ENCODE measurements at places on chromosomes 2 and 18.

GRCh38 chr2:109675666-109676345 lies 61.6 kb downstream of the SOWAHC start:
- no peak for DNase-seq

DNA sequence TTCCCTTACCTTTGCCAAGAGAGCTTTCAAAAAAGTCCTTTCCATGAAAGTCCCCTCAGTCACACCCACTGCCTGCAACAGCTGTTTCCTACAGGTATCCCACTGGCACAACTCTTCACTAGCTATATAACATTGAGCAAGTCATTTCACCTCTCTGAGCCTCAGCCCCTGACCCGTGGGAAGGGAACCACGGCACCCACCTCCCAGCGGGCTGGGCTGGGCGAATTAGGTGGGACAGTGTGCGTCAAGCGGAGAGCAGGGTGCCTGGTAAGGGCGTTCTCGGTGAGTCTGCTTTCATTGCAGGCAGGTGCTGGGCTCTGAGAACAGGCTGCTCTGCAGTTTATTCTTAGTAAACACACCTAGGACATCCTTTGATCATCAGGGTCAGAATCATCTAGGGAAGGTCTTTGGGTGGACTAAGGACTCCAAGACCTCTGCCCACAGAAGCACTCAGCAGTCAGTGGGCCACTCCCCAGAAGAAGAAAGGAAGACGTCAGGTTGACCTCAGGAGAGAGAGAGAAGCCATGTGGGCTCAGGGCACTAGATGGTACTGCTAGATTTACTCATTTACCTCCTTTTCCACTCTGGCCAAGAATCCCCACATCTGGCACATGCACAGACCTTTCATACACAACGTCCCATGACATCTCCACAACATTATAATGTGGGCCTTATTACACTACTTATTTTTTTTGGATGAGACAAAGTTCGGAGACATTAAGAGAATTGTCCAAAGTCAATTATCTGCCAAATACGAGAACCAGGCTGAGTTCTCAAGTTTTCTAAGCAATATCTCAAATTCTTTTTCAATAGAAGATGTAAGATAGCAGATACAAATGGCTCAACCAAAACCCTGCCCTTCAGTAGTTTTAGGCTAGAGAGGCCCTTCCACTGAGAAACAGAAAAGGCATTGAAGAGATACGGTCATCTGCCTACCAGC lies 79.9 kb downstream of the GALNT14 start:
- no peak for DNase-seq

DNA sequence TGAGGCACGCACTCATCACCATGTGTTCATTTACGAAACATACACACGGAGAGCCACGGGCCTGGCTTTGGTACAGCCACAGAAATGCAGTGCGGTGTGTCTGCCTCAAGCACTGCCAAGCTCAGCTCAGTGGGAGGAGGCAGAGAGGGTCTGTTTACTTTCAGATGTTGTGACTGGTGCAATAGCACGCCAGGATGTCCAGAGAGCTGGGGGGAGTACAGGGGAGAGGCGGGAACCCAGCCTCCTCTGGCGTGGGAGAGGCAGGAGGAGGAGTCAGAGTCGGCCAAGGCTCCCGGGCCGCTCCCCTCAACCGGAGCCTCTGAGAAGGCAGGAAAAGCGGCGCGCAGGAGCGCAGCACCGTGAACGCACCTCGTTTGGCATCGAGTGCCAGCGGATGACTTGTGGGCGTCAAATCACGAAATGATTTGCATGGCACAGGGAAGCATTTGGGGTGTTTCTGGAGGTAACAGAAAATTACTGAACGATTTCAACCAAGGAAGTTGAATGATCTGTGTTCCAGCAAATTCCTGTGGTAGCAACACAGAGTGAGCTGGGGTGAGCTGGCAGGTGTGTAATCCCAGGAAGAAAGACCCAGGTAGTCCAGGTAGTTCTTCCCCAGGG lies 143.0 kb downstream of the ZNF516 start:
- DNase-seq: no peak

- no peak for DNase-seq
Measured at GRCh38 chr2:3361518-3362389, 15.9 kb downstream of the EIPR1 start.

GRCh38 chr2:99032001-99032400 lies 96.0 kb upstream of the CRACDL start:
- DNase-seq: no peak

- DNase-seq: no peak
Measured at GRCh38 chr2:171512683-171513195, 9.5 kb upstream of the CYBRD1 start.

DNA sequence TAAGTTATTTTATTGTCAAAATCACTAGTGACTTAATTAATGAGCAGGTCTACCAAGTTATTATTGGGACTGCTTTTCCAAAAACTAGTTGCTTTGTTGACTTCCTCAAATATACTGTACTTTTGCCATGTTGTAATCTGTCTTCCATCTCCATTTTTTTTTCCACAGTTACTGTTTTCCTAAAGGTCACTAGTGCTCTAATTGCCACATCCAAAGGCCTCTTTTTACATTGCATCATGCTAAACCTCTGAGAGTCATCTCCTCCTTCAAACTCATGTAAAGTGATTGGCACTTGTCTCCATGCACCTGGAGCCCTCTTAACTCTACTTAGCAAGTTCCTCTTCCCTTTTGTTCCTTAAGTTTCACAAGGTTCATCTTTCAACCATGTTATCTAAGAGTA lies 11.8 kb downstream of the PMAIP1 start:
- DNase-seq: no peak

GRCh38 chr2:63013438-63013837 lies 37.2 kb upstream of the OTX1 start:
- no peak for DNase-seq

Measured in activated naive CD8-positive, alpha-beta T cell treated with anti-CD3 and anti-CD28 coated beads, Interleukin-2, amount 50 U/mL, for 16 hours (primary cell).